ENCODE measurements at places on chromosomes 11 and 22.

- no peak for DNase-seq
Measured at GRCh38 chr11:117670443-117670842, 126.6 kb downstream of the DSCAML1 start.

DNA sequence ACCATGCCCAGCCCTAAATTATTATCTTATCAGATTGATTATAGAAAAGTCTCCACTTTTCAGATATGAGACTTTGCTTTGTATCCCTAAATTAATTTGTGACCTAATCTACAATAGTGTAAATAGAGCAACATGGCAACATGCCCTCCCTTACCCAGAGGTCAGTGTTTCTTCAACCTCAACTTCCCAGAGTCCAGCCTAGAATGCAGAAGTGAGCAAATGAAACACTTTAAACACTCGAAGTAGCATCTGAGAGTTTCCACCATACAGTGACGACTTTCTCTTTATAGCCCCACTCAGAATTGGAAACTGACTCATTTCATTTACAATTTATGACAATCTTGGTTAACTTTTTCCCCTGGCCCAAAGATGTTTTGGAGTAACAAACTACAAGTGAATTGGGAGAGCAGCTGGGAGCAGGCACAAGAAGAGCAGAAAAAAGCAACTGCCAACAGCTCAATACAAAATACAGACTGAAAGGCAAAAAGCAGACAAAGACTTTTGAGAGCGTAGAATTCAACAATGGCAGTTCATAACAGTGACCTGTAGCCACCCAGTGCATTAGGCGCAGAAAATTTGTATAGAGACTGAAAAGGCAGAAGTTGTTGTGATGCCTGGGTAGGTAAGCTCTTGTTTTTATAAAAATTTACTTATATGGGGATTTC lies 10.1 kb upstream of the BLID start:
- DNase-seq, result no peak

GRCh38 chr11:127000291-127000968 lies at the start of gene KIRREL3:
KIRREL3 (minus strand) TSS chr11:127000770.
- no peak for DNase-seq

DNA sequence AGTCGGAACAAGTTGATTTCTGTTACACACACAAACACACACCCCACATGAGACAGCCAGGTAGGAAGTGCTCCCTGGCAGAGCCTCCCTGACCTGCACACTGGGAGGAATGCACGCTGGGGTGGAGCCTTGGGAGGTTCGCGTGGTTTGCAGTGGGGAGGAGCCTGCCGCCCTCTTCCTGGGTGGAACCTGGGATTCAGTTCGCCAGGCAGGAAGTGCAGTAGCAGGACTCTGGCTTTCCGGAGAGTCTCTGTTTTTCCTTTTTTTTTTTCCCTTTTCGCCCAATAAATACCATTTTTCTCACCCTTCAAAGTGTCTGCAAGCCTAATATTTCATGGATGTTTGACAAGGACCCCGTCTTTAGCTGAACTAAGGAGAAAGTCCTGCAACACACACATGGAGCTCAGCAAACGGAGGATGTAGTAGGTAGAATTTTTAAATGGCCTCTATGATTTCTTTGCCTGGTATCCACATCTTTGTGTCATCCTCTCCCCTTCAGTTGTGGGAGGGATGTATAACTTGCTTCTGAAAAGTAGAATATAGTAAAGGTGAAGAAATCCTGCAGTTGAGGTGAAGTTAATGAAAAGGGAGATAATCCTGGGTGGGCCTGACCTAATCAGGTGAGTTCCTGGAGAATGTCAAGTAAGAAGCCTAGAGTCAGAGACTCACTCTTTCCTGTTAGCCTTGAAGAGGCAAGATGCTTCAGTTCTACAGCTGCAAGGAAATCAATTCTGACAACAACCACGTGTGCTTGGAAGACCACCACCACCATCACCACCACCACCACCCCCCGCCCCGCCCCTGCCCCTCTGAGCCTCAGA lies 72.9 kb downstream of the PIWIL4 start:
- no peak for DNase-seq

GRCh38 chr11:62142921-62143320 lies 19.1 kb downstream of the INCENP start:
- no peak for DNase-seq

- peak; percentile 75 for DNase-seq
Measured at GRCh38 chr11:57800444-57801182, 39.0 kb downstream of the CTNND1 start.

DNA sequence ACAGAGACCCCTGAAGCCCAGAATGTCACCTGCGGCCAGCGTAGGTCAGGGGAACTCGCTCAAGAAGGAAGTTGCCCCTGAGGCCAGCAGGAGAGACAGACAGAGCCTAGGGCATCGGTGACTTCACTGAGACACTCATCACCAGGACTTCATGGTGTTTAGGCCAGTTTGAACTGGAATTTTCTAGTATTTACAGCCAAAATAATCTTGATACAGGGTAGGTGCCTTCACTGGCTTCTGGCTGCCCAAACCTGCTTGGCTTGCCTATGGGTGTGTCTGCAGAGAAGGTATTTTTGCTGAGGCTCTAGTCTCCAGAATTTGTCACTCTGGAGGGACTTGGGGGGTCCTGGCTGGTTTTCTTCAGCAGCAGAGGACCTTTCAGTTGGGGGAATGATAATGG lies 86.6 kb downstream of the FBXO7 start:
- DNase-seq, result no peak

DNA sequence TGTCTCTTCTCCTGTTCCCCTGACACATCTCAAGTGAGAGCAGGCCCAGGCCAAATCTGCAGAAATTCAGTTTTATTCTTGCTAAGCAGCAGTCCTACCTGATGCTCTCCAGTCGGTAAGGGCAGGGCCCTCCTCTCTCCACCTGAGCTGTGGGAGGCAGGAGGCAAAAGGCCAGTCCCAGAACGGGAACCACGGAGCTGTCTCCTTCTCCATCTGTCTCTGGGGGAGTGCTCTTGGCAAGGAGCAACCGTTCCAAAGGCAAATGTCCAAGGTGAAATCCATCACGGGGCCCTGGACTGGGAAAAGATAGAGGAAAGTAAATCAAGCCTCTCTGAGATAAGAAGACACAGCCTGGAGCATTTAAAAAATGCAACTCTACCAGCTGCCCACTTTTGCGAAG lies 65.2 kb upstream of the CDON start:
- DNase-seq, result no peak

GRCh38 chr11:47259232-47259977 lies 1.6 kb downstream of the NR1H3 start:
- DNase-seq, result peak; percentile 48

DNA sequence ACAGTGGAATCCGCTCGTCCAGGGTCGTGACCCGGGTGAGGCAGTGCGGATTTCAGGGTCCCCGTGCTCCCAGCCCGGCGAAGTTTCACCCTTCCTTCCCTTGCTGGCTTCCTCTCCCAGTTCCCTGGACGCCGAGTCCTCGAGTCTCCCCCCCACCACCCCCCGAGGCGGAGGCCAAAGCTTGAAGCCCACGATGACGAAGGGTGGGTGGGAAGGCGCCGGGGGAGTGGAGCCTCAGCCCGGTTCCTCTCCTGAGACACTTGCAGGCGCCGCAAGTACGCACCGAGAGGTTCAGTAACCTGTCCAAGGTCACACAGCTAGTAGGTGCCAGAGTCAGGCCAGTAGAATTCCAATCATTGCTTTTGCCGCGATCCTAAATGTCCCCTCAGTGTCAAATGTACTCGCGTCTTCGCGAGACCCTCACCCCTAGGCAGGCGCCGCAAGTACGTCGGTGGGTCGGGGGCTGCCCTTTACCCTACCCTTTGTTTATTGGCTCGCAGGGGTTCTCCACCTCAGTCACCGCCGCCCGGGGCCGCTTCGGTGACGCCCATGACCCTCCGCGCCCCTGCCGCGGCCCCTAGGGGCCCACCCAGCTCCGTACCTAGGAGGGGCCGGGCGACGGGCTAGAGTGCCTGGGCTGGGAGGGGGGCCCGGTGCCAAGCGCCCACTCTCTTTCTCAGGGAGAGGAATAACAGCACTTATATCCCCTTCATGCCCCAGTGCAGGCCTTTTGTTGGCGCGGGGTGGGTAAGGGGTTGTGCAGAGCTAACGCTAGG lies 5.7 kb upstream of the CHRM1 start:
- DNase-seq, result no peak

- peak; percentile 72 for DNase-seq
Measured at GRCh38 chr22:46036558-46037408, 59.8 kb upstream of the WNT7B start.

GRCh38 chr11:117020869-117021564 lies 77.2 kb downstream of the SIK3 start:
- DNase-seq, result no peak

- DNase-seq, result no peak
Measured at GRCh38 chr22:42066126-42066761, 4.4 kb downstream of the NAGA start.

GRCh38 chr11:108960501-108960900 lies 295.6 kb downstream of the DDX10 start:
- DNase-seq, result no peak

DNA sequence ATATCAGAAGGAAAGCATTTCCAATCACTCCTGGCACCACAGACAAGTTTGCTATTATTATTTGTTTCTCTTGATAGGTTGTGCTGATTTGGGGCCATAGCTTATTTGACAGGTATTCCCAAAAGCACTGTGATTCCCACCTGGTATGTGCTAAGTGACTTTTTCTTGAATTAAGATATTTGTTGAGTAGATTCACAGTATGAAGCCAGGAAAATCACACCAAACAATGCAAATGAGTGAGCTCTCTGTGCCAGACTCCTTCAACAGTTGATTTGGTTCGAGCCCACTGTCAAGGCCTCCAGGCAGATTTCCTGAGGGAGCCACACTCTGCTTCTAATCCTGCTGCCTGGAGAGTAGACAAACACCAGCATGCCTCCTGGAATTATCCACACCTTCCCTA lies 253.0 kb upstream of the POU2AF2 start:
- DNase-seq, result no peak

DNA sequence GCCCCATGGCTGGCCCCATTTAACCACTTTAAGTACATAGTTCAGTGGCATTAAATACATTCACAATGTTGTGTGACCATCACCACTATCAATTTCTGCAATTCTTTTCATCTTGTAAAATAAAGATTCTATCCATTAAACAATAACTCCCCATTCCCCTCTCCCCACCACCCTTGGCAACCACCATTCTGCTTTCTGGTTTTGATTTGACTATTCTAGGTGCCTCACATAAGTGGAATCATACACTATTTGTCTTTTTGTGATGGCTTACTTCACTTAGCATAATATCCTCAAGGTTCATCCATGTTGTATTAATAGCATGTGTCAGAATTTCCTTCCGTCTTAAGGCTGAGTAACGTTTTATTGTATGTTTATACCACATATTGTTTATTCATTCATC lies 7.0 kb downstream of the MYO7A start:
- no peak for DNase-seq

DNA sequence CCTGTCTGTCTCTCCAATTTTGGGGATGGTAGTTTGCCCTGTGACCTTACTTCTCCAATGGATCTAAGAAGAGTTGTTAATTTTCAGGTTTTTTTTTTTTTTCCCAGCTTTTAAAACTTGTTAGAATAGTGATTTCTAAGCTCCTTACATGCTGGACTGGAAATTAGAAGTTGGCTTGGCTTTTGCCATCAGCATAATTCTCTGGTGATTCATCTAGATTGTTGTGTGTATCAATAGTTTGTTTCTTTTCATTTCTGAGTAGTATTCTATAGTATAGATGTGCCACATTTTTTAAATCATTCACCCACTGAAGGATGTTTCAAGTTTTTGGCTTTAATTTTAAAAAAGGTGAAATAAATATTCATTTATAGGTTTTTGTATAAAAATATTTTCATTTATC lies 51.4 kb downstream of the ADAMTS15 start:
- DNase-seq, result no peak

DNA sequence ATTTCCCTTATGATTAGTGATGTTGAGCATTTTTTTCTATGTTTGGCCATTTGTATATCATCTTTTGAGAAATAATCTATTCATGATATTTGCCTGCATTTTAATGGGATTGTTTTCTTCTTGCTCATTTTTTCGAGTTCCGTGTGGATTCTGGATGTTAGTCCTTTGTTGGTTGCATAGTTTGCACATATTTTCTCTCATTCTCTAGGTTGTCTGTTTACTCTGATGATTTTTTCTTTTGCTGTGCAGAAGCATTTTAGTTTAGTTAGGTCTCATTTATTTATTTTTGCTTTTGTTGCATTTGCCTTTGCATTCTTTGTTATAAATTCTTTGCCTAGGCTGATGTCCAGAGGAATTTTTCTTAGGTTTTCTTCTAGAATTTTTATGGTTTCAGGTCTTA lies 87.3 kb downstream of the METTL15 start:
- DNase-seq, result no peak

- no peak for DNase-seq
Measured at GRCh38 chr22:41132550-41132949, 40.2 kb downstream of the EP300 start.

DNA sequence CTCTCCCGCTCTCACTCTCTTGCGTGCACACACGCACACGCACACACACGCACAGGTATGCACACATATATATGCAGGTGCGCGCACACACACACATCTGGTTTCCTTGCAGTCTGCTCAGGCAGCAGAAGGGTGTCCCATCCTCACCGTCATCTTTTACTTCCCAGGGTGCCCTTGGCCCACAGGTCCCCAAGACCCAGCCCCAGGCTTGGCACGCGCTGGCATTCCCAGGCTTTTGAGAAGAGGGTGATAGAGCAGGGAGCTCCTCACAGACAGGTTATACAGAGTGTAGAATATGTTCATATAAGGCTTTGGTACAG lies 52.0 kb upstream of the SPATA19 start:
- no peak for DNase-seq

DNA sequence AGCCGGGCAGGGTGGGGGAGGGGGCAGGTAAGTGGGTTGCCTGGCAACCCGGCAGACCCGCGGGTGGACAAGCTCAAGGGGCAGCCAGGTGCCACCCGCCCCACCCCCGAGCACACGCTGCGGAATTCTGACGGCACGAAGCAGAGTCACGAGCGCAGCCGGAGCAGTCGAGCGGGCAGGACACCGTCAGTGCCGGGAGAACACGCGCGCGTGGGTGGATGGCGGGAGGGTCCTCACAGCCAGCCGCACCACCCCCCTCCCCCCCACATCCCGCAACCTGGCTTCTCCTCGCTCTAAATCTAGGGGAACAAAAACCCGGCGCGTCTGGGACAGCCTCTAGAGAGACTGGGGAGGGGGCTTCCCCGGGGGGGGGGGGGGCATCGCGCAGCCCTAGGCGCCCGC lies 133.1 kb upstream of the HSD17B12 start:
- DNase-seq, result no peak

DNA sequence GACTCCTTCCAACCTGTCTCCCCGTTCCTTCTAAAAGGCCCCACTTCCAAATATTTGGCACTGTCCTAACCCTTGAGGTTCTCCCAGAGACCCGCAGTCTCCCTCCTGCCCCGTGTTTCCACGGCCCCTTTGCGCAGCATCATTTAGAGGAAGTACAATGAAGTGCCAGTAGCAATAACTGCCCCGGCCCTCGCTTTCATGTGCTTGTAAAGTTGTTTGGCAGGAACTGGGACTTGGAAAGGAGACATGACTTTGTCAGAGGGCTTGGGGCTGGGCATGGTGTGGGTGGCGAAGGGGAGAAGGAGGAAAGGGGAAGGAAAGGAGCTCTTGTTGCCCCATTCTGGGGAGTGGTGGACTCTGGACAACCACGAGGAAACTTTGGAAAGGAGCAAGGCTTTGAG lies 2.6 kb downstream of the CD44 start:
- DNase-seq, result peak; percentile 52

- no peak for DNase-seq
Measured at GRCh38 chr22:46239261-46240048, 10.6 kb downstream of the CDPF1 start.

GRCh38 chr11:35208795-35209194 lies 69.8 kb downstream of the CD44 start:
- no peak for DNase-seq
